NCI-H146 (cell line): ENCODE measurements at places on chromosomes 13 and 19.
A peak's percentile ranks its signal among the peaks of the same experiment; 100 is the strongest.

GRCh38 chr19:29772696-29773095 lies 39.1 kb upstream of the CCNE1 start:
- no peak for DNase-seq

- peak; percentile 86 for DNase-seq
These were observed at the start of gene LPAR2 for GRCh38 chr19:19627621-19628500. Gene LPAR2, minus strand, starts transcription at chr19:19628220. Its CDS starts 945 bp downstream, at chr19:19627275.

DNA sequence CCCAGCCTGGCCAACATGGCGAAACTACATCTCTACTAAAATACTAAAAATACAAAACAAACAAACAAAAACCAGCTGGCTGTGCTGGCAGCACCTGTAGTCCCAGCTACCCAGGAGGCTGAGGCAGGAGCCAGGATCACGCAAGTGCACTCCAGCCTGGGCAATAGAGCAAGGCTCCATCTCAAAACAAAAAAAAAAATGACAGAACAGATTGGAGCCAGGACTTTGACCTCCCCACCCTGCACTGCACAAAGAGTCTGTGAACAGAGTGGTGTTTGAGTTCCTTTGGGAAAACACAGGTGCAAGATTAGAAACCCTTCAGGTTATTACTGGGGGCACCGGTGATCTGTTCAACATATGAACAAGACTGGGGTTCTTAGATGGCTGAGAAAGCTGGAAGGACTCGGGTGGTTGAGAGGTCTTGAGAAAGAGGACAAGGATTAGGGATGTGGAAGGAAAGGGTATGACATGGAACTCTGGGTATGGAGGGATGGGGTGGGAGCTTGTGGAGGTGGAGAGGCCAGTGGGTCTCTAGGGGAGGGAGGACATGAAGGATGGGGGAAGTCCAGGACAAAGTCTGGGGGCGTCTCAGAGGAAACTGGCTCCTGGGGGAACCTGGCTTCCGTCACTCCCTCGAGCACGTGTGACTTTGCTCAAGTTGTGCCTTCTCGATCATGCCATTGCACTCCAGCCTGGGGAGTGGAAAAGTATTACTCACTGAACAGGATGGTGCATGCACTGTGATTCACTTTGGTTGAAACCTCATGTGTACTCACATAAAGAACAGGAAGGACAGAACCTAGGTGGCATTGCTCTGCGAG lies 25.9 kb downstream of the RCN3 start:
- peak; percentile 50 for DNase-seq

DNA sequence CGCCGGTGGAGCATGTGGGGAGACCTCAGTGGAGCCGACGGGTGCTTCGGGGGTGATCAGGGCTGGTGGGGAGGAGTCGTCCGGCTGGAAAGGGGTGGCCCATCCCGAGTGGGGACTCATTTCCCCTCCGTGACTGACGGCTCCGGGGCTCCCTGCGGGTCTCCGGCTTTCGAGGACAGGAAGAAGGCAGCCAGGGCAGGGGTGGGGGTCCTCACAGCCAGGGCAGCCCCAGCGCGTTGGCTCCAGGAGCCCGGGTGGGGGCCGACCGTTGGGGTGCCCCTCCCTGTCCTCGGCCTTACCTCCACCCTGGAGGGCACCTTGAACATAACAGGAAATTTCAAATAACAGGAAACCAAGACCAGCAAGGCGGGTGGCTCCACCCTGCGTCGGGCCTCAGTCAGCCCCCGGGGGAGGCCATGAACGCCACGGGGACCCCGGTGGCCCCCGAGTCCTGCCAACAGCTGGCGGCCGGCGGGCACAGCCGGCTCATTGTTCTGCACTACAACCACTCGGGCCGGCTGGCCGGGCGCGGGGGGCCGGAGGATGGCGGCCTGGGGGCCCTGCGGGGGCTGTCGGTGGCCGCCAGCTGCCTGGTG lies at the start of gene S1PR4:
TSS of gene S1PR4 (plus strand) at position 393 of the 596 bp plus-strand sequence. CDS start at position 417, 24 bp downstream.
- DNase-seq, result peak; percentile 3

DNA sequence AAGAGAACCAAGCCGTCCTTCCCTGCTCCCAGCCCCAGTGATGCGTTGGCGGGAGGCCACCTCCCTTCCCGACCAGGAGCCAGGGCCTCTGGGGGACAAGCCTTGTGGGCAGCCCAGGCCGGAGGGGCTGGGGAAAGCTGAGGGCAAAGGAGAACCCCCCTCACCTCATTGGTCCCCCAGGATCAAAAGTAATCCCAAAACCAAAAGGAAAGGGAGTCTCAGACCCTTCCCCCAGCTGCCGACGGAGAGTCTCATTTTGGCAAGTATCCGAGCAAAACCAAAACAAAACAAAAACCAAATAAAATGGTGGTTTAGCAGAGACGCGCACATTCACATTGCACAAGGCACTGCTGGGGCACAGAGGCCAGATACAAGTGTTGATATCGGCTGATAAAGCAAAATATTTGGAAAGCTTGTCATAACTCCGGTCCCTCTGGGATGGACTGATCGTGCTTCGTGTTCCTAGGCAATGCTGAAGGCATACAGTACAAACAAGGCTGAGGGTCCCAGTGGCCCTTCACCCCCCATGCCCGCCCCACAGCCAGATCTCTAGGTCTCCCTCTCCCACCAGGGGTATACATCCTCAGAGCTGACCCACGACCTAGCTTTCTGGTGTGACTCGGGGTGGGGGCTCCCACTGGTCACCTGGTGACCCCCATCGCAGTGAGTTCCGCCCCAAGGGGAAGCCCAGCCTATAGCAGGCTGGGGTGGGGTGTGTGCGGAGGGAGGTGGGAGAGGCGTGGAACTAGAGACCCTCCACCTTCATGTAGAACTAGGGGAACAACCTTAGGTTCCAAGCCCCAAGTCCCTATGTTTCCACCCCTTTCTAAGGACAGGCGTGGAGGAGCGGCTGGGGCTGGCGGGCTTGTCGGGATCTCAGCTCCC lies 2.1 kb downstream of the CEBPA start:
- DNase-seq, result no peak

- peak; percentile 70 for DNase-seq
These were observed 49.9 kb downstream of the AP1M1 start for GRCh38 chr19:16247353-16248182.

DNA sequence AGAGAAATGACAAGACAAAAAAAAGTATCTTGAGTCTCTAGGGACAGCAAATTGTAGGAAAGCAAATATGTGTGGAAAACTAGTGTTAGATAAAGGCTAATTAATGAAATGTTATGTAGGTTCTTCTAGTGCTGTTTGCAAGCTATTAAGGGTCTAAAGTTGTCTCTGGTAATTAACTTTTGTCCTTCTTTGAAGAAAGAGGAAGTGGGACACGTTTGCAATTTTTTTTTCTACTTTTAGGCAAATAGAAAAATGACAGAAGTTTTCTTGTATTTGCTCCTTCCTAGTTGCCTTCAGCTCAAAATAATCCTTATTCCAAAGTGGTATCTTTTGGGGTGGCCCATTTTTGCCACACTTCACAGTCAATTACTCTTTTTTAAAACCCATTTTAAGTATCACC lies 1877.7 kb upstream of the PRR20A start:
- no peak for DNase-seq
